AG09309 (cell line): ENCODE measurements at places on chromosomes 3 and 15.

DNA sequence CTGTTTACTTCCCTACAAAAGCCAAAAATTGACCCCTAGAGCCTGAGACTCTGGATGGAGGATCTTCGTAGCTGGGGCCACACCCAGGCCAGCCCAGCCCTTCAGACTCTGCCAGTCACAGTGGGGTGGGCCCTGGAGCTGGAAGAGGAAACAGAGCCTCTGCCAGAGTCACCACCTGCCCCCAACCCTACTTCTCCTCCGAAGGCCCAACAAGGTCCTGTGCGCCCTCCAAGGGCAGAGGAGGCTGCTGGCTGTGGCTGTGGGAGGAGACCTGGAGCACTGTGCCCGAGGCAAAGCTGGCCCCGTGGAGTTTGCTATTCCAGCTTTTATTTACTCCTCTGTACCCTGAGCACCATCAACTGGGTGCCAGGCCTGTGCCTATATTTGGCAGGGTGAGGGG is 19.0 kb downstream of the CISH start:
- DNase-seq: no peak

GRCh38 chr3:26375843-26376530 is 246.6 kb upstream of the LRRC3B start:
- no peak for DNase-seq

DNA sequence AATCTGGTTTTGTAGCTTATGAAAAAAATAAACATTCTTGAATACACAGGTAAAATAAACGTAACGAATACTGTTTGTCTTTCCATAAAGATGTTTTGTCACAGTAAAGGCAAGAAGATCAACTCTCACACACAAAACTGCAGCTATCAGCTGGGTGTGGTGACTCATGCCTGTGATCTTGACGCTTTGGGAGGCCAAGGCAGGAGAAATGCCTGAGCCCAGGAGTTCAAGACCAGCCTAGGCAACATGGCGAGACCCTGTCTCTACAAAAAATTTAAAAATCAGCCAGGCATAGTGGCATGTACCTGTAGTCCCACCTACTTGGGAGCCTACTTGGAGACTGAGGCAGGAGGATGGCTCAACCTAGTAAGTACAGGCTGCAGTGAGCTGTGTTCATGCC is 39.6 kb downstream of the CBLB start:
- no peak for DNase-seq

DNA sequence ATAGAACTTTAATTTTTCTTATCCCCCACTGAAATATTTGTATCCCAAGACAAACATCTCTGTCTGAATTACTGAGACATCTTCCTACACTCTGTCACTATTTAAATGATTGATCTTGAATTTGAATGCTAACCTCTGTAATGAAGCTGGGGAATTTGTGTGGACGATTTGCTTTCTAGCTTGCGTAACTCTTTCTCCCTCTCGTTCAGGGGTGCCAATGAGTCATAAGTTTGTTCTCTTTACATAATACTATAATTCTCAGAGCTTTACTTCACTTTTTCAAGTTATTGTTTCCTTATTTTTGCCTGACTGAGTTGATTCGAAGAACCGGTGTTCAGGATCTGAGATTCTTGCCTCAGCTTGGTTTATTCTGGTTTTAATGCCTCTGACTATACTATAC is 783.3 kb upstream of the CADM2 start:
- DNase-seq: no peak

DNA sequence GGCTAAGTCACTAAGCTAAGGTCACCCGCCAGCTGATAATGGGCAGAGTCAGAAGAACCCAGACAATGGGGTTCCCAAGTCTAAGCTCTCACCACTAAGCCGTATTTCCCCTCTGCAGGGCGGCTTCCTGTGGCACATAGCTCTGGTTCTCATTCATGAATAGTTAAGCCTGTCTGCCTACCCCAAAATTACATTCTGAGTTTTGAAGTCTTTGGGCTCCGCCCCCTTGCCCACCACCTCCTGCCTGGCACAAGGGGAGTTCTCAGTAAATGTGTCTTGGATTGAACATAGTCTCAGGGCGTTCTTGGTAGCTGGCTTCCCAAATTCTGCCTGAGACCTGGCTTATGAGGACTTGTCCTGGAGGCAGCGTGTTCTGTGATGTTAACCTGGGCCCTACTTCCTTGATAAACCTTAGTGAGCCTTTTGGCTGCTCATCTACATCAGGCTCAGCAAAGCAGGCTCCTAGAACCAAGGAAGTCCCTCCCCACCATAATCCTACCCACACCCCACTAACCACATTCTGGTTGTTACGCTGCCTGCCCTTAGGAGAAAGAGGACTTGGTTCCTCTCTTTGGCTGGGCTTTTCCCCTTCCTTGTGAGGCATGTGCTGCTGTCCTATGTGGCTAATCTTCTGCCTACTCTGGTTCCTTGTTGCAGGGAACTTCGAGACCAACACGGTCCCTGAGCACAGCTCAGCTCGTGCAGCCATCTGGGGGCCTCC is 54.9 kb downstream of the STARD5 start:
- DNase-seq: no peak

- DNase-seq: no peak
These were observed 117.9 kb downstream of the LIPC start for GRCh38 chr15:58549785-58550074.

GRCh38 chr15:62932436-62932835 is 110.1 kb upstream of the TPM1 start:
- peak; percentile 95 for DNase-seq

GRCh38 chr3:197229836-197230235 is 68.6 kb downstream of the DLG1 start:
- no peak for DNase-seq

- DNase-seq: peak; percentile 46
These were observed 78.2 kb downstream of the CYP19A1 start for GRCh38 chr15:51260202-51260601.

- no peak for DNase-seq
These were observed 565.7 kb downstream of the PYDC2 start for GRCh38 chr3:192026661-192027060.

GRCh38 chr3:12442654-12443501 is 41.4 kb upstream of the TSEN2 start:
- no peak for DNase-seq

DNA sequence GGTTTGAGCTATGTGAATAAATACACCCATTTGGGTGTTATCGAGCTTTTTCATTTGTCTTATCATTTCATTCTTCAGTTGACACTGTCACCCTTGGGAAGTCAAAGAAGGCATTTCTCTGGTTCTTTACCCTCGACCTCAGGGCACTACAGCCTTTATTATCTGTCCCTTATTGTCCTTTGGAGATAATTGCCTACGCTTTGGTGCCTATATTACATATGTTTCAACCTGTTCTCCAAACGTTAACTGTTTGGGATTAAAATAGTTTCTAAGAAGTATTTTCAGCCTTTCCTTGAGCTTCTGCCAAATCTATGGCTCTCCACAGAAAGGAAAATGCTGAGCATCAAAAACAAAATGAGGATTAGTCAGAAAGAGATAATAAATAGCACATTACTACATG is 395.4 kb upstream of the ADAMTS9 start:
- DNase-seq: no peak

DNA sequence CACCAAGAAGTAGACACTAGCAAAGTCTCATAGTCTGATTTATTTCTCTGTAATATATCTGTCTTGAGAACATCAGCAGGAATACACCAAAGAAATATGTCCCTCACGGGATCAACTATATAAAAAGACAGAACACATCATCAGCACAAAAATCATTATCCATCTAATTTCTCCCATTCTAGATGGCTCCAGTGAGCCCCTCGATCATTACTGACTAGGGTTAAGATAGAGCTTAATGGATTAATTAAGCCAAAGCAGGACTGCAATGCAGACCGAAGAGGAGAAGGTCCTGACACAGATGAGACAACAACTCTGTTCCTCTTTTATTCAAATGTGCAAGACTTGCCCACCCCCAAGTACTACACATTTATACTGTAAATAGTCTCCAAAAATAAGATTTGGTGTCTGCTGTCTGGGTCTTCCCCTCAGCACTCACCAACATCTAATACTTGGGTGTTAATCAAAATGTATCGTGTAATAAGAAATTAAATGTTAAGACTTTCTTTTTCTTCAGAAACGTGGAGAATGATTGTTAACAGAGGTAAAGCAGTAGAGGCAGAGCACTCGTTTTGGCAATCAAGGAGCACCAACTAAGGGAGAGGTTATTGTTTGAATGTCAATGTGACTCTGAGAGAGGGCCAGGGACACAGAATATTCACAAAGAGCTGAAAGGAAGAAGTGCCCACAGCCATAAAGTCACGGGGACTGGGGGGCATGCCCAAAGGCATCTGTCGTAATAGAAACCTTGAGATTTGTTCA is 133.6 kb downstream of the TIGIT start:
- DNase-seq: no peak

DNA sequence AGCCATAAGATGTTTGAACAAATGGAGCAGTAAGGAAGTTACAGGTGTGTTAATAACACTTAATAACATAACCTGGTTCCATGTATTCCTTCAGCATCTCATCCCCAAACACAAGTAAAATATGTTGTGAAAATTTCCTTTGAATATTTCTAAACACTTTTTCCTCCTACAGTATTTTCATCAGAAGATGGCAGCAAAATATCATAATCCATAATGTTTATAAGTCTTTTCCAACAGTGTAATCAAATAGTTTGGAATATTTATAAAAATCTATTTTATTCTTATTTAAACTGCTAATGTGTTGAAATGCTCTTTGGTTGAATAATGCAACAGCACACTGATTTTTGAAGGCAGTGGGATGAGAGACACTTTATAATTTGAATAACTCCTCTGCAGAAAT is 1020.5 kb downstream of the OTOL1 start:
- DNase-seq: no peak

GRCh38 chr3:128482175-128482574 is 10.8 kb downstream of the GATA2 start:
- no peak for DNase-seq

- DNase-seq: peak; percentile 48
These were observed 445.1 kb downstream of the MECOM start for GRCh38 chr3:169218314-169218983.

DNA sequence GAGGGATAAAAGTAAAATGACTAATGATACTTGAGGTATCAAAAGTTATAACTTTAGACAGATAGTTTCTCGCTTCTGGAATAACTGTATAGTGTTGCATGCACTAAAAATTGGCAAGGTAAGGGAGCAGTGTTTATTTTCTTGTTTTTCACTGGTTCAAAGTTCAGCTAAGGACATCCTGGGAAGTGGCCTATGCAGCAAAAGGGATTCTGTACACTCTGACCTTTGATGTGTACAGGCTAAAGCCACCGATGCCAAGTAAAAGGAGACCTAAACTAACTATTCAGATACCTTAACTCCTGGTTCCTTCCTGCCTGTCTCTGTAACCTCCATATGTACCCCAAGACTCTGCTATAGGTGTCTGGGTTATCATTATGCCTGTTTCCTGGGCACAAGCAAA is 1.7 kb downstream of the FBXO40 start:
- no peak for DNase-seq

DNA sequence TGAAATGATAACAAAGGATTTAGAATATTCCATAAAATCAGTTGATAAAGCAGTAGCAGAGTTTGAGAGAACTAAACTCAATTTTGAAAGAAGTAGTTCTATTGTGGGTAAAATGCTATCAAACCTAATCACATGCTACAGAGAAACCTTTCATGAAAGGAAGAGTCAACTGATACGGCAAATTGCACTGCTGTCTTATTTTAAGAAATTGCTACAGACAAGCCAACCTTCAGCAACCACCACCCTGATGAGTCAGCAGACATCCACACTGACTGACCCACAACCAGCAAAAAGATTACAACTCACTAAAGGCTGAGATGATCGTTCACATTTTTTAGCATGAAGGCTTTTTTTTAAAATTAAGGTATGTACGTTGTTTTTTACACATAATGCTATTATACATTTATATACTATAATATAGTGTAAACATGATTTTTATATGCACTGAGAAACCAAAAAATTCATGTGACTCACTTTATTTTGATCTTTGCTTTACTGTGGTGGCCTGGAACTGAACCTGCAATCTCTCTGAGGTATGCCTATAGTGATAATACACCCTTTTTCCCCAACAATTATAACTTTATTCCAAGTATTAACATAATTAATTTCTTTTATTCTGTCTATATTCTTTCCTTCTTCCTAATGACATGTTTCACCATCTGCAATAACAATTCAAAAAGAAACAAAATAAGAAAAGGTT is 109.9 kb downstream of the TBC1D5 start:
- DNase-seq: no peak

GRCh38 chr3:27160779-27161287 is 208.3 kb downstream of the NEK10 start:
- DNase-seq: no peak

DNA sequence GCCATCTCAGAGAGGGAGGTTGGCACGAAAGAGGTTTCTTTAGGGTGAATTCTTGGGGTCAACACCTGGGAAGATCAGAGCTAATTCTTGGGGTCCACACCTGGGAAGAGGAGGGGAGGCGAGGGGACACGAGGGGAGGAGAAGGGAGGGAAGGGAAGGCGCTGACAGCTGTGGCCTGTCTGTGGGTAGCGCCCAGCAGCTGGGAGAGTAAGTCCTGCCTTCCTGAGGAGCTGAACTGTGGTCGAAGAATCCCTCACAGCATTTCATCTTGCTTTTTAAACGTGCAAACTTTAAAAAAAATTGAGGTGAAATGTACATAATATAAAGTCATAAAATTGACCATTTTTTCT is 63.2 kb upstream of the CGNL1 start:
- no peak for DNase-seq

DNA sequence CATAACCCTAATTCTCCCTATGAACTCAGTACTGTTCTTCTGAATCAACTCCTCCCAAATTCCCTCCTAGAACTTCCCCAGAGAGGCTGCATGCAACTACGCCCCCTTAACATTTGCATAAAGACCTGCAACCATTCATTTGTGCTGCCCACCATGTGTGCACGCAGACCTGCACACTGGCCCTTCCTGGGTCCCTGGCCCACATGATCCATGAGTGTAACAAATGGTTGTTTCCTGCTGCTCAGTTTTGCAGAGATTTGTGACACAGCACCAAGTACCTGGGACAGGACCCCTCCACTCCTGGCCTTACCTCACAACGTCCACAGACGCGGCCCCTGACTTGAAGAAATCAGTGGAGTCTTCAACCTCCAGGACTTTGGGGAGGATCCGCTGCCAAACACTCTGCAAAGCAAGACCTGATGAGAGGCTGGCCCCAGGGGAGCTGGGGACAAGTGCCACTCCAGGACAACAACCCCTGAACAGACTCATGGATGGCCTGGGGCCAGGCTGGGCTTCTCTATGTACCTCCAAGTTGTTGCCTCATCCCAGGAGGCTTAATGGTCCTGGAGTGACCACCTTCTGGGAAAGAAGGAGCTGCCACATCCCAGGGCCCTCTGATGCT is 33.8 kb downstream of the ALDH1L1 start:
- no peak for DNase-seq

GRCh38 chr3:13494463-13495350 is 14.6 kb downstream of the HDAC11 start:
- no peak for DNase-seq
